ENCODE measurements at places on chromosomes 12 and 14.

- DNase-seq, result no peak
These were observed 314.2 kb upstream of the RGS6 start for GRCh38 chr14:71618047-71618446.

GRCh38 chr12:79524507-79525148 lies 166.1 kb downstream of the PAWR start:
- no peak for DNase-seq

DNA sequence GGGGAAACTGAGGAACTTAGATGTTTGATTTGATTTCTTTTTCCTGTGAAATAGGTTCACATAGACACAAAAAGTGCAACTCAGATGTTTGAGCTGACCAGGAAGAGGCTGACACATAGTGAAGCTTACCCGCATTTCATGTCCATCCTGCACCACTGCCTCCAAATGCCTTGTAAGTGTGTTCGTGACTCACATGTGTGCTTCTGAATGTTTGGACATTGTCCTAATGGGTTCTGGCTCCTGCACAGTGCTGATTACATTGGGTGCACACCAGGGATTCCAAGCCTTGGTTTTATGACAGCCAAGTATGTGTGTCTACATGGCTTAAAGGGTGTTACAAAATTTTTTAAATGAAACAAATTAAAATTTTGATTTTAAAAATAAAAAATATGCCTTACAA lies 137.4 kb downstream of the DAAM1 start:
- no peak for DNase-seq

GRCh38 chr14:101090976-101091375 lies 187.5 kb upstream of the RTL1 start:
- no peak for DNase-seq

GRCh38 chr14:90062822-90063539 lies 1.2 kb downstream of the KCNK13 start:
- no peak for DNase-seq

- DNase-seq, result no peak
These were observed 8.9 kb downstream of the RSRC2 start for GRCh38 chr12:122517877-122518276.

DNA sequence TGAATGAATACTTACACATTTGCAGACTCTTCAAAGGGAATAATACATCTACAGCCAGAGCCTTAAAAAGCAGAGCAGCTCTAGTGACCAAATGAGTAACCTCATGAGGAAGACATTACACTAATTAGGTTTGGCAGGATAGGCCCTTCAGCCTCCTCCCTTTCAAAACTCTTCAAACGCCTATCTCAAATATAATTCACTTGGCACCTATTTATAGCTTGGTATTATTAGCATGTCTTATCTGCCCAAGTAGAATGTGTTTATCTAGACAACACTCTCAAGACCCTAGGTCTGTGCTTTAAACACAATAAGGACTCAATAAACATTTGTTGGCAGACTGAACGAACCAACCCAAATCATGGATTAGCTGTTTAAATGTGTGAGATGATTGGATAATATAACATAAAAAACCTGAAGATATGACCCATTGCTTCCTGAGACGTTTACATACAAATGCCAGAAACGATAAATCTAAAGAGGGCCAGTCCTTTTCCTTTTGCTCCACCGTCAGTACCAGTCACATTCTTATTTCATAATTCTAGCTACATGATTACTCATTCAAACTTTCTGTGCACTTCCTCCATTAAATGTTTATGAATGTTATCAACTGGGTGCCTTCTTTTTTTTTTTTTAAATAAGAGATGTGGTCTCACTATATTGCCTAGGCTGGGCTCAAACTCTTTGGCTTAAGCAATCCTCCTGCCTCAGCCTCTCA lies 123.3 kb downstream of the CEP83 start:
- no peak for DNase-seq

DNA sequence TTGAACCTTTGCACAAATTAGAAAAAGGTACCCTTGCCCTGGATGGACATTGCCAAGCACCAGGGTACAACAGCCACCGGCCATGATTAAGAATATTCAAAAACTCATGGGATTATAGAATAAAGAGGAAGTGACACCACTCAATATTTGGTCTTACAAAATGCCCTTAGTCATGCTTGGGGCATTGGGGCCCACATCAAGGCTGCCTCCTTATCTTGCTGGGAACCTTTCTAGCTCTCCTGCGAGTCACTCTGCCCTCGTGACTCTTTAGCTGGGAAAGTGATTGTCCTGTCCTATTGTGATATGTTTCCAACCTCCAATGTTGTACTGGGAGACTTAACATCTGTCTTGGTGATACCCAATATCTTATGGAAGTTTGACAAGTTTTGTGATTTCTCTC lies 57.8 kb downstream of the GTF2A1 start:
- no peak for DNase-seq

GRCh38 chr12:63916561-63917476 lies 72.3 kb downstream of the SRGAP1 start:
- DNase-seq, result no peak

DNA sequence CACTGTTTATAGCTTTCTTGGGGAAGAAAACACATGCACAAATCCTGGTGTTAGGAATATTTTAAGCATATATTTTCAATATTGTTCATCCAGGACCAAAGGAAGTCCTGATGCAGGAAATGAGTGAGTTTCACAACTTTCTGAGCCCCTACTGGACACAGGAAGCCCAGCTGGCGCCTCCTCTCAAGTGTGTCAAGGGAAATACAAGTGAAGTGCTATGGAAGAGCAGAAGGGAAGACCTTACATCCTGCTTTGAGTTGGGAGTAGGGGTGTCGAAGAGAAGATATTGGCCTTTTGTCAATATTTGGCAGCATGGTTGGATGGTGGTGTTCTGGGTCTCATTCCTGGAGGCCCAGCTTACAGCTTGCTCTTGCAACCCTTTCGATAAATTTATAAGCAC lies 66.1 kb upstream of the ZDHHC17 start:
- DNase-seq, result no peak

GRCh38 chr12:52359621-52360061 lies 7.6 kb downstream of the KRT85 start:
- no peak for DNase-seq

GRCh38 chr12:124438437-124439056 lies 128.9 kb downstream of the NCOR2 start:
- no peak for DNase-seq

DNA sequence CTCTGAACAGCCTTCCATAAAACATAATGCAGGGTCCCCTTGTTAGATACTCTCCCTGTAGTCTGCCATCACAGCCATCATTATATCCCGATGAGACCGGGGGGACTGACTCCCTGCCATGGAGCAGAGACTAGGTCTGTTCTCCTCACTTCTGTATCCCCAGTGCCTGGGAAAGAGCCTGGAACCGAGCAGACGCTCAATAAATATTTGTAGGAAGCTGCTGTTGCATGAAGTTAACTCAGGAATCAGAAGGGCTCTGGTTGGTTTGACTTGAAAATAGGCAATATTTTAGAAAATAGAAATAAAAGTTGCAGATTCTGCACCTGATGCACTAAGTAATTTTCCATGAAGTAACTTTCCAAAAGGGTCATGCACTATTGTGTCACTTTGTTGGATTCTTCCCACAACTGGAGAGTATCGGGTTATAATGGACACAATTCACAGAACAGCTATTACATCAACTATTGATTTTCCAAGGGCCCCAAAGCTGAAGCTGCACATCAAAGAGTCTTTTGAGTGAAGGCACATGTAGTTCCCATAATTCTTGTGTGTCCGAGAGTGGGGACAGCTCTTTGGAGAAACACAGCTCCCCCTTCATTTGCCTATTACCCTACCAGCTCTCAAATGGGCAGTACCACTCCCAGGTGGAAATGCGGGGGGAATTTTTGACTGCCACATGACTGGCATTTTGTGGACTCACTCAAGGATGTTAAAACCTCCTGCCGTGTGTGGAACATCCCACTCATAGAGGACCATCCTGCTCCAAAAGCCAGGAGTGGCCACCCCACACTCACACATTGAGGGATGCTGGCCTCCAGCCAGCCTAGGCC lies 18.8 kb downstream of the CLMN start:
- DNase-seq, result no peak

DNA sequence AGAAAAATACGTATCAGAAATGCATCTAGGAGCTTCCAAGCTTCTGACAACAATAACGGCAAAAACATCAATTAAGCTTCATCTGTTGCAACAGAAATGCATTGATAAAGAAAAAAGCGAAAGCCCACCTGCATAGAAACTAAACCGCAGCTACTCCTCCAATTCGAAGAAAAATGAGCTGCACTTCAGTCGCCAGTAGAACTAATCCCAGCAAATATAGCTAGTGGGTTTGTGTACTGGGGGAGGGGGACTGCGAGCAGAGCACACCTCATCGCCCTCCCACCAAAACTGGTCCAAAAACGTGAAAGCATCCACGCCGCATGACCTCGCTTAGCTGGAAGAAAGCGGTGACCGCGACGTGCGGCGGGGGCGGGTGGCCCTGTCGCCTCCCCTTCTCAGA lies 1.2 kb downstream of the SLC35F4 start:
- DNase-seq, result no peak

- no peak for DNase-seq
These were observed 197.0 kb upstream of the PRICKLE1 start for GRCh38 chr12:42786400-42787148.

DNA sequence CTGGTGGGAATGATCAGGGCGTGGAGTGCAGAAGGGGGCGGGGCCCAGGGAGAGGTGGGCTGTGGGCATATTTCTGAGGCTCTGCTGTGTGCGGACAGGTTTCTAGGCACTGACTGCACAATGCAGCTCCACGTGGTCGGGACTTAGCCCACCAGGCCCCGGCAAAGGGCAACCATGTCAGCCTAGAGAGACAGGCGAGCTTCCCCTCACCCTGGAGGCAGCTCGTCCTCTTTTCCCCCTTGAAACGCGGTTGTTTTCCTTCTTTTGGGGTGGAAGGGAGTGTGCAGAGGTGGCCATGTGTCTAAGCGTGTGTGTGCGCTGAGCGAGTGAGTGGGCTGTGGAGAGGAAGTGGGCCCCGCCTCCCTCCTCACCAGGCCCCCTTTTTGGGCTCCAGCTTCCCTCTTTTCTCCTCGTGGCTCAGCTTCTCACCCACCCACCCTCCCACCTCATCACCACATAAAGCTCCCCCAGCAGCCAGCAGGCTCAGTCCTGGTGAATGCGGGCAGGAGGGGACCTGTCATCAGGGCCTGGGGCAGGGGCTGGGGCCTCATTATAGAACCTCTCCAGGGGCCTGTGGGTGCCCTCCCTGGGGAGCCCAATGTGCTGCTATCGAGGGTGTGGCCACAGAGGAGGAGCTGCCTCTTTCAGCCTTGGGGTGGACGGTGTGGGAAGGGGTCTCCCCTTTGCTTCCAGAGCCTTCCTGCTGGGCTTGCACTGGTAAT lies 22.0 kb downstream of the LRTM2 start:
- no peak for DNase-seq

Data from cortex of kidney (tissue), 1 donor.